Epithelial cell of proximal tubule (primary cell): ENCODE measurements at places on chromosomes 7 and 10. TPM values are rescaled to one million over a fixed set of nuclear protein-coding genes. Genes with fewer than 3 reads are reported as not detected.

The LRGUK gene
- 0.06 and 0.07 TPM in 2 replicates for total RNA-seq

The CNPY1 gene
- total RNA-seq, result not detected in 2 replicates

The FAM25G gene
- not detected in 2 replicates for total RNA-seq

The SDK1 gene
- total RNA-seq, result 0.75 and 2.6 TPM in 2 replicates

The CCL24 gene
- total RNA-seq, result not detected in 2 replicates

The NMT2 gene
- total RNA-seq, result 28.5 and 31.0 TPM in 2 replicates

The CYP2C19 gene
- not detected in 2 replicates for total RNA-seq

The IL6 gene
- total RNA-seq, result 22.4 and 40.4 TPM in 2 replicates

The CALCR gene
- total RNA-seq, result not detected in 2 replicates

The ATRNL1 gene
- 11.7 and 12.4 TPM in 2 replicates for total RNA-seq

The EBLN1 gene
- total RNA-seq, result not detected in 2 replicates

The KIF11 gene
- 36.5 and 40.6 TPM in 2 replicates for total RNA-seq

The HOXA9 gene
- total RNA-seq, result 82.4 and 104 TPM in 2 replicates

The MSS51 gene
- total RNA-seq, result 0.80 and 1.1 TPM in 2 replicates

The PGAM2 gene
- total RNA-seq, result not detected in 2 replicates

The ZNF736 gene
- total RNA-seq, result 6.9 and 12.2 TPM in 2 replicates

The ARHGEF35 gene
- 3.3 and 5.3 TPM in 2 replicates for total RNA-seq

The CLCN1 gene
- not detected in 2 replicates for total RNA-seq

The DNAJC1 gene
- total RNA-seq, result 22.8 and 28.7 TPM in 2 replicates

The PRKG1 gene
- 0.14 and 0.17 TPM in 2 replicates for total RNA-seq

The PNLIPRP3 gene
- not detected in 2 replicates for total RNA-seq

The RGR gene
- not detected in 2 replicates for total RNA-seq

The EEF1AKMT2 gene
- 16.0 and 17.0 TPM in 2 replicates for total RNA-seq

The CHRM2 gene
- 0.06 TPM in 1 of 2 replicates, not detected in the other for total RNA-seq

The ENTPD1 gene
- not detected in 2 replicates for total RNA-seq

The PON3 gene
- not detected in 2 replicates for total RNA-seq

The HNRNPA2B1 gene
- total RNA-seq, result 287 and 348 TPM in 2 replicates
